Caco-2 (cell line): ENCODE measurements at places on chromosomes 11 and 22. TPM values are rescaled to one million over a fixed set of nuclear protein-coding genes. Genes with fewer than 3 reads are reported as not detected.

- H3K27ac ChIP-seq: no peak overlapping the region
- H3K36me3 ChIP-seq: no peaks in the 10 kb centered on the region
- no peak for DNase-seq
- no peaks in the 10 kb centered on the region for H3K27me3 ChIP-seq
Observed at GRCh38 chr11:110797453-110797852, 85.2 kb upstream of the ARHGAP20 start.

GRCh38 chr11:122843281-122844141 is 5.2 kb downstream of the CRTAM start:
- peaks cover 10% of the 10 kb centered on the region; the same call in 1 of the 2 replicates for H3K4me1 ChIP-seq
- no peak for DNase-seq
- H3K27ac ChIP-seq: no peak overlapping the region
- H3K4me3 ChIP-seq: no peak overlapping the region
- no peaks in the 10 kb centered on the region for H3K27me3 ChIP-seq

- DNase-seq: no peak
- peaks cover 16% of the 10 kb centered on the region for H3K4me1 ChIP-seq
- H3K4me3 ChIP-seq: no peak overlapping the region
- no peaks in the 10 kb centered on the region for H3K36me3 ChIP-seq
- no peaks in the 10 kb centered on the region for H3K27me3 ChIP-seq
Observed at GRCh38 chr22:49503896-49504521, 323.7 kb downstream of the BRD1 start.

The OR4C16 gene
- total RNA-seq: not detected in 2 replicates

GRCh38 chr11:123549926-123550917 is 104.2 kb downstream of the SCN3B start:
- DNase-seq: no peak
- no peak overlapping the region for H3K4me3 ChIP-seq
- no peaks in the 10 kb centered on the region for H3K4me1 ChIP-seq
- H3K27ac ChIP-seq: no peak overlapping the region

GRCh38 chr11:64970731-64971151 is 1.2 kb downstream of the MAJIN start:
- H3K4me1 ChIP-seq: no peaks in the 10 kb centered on the region
- no peak overlapping the region for H3K4me3 ChIP-seq
- H3K36me3 ChIP-seq: no peaks in the 10 kb centered on the region
- H3K27ac ChIP-seq: no peak overlapping the region
- H3K27me3 ChIP-seq: no peaks in the 10 kb centered on the region
- DNase-seq: no peak

GRCh38 chr22:43566021-43566420 is 154.2 kb downstream of the MPPED1 start:
- H3K36me3 ChIP-seq: no peaks in the 10 kb centered on the region
- H3K27me3 ChIP-seq: no peaks in the 10 kb centered on the region
- H3K4me3 ChIP-seq: no peak overlapping the region
- no peak overlapping the region for H3K27ac ChIP-seq
- H3K4me1 ChIP-seq: no peaks in the 10 kb centered on the region

The SERPINH1 gene
- 481 and 528 TPM in 2 replicates for total RNA-seq

The CCDC85B gene
- 13.3 and 14.7 TPM in 2 replicates for total RNA-seq

DNA sequence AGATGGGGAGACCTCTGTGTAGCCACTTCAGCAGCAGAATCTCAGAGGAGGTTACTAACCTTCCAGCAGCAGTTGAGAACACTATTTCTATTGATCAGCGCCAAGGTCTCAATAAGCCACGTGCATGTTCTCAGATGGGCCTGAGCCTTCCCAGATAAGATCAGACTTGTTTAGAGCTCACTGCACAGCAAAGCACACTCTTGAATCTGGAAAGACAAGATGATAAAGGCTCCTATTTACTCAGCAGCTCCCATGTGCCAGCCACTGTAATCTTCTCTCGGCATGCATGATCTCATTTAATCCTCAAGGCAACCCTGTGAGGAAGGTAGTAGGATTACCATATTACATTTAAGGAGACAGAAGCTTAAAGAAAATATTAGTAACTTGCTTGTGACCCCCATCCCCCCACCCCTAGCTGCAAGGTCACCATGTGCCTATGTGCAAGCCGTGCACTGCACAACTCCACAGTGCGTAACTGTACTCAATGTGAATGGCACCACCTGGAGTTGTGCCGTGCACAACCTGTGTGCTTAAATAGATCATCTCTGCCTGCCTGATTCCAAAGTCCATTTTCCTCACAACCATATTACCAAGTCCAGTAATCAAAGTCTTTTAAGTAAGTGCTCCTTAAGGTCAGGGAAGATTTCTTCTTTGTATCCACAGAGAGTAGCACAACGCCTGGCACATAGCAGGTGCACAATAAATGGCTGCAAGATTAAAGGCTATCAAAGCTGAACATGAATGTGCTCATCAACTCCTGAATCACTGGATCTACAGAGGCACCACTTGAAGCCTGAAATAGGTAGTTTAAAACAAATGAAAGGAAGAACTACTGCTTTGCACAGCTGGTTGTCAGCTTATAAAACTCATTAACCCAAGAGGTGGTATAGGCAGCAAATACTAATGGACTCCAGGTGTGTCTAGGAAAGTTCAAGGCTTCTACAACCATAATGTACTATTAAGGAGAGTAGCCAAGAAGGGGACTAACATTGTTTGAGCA is 293.8 kb downstream of the BUD13 start:
- H3K4me1 ChIP-seq: peaks cover 6% of the 10 kb centered on the region
- no peak for DNase-seq
- no peak overlapping the region for H3K27ac ChIP-seq
- H3K36me3 ChIP-seq: no peaks in the 10 kb centered on the region
- no peaks in the 10 kb centered on the region for H3K27me3 ChIP-seq
- no peak overlapping the region for H3K4me3 ChIP-seq

The LRRC56 gene
- total RNA-seq: 4.3 and 4.4 TPM in 2 replicates

DNA sequence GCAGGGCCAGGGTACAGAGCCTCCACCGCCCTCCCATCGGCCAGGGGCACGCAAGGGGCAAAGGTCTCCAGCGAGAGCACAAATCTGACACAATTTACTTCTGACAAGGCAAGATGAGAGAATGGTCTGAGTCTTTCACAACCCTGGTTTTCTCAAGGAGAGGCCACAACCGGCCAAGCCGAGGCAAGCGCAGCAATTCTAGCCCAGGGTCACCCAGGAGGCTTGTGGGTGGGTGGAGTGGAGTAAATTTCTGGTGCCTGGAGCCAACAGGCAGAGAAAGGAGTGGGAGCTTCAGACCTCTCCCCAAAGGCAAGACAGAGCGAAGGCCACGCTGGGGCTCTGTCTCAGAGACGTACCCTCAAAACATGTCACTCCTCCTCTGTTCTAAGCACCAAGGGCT is 9.3 kb downstream of the LARGE2 start:
- H3K36me3 ChIP-seq: peaks cover 1% of the 10 kb centered on the region; the same call in 1 of the 2 replicates
- H3K4me3 ChIP-seq: no peak overlapping the region
- no peak overlapping the region for H3K27ac ChIP-seq
- H3K4me1 ChIP-seq: 0 out of 2 replicates have a peak, but pooled peaks cover 4% of the 10 kb centered on the region
